ENCODE measurements at places on chromosomes 6 and 20. TPM values are rescaled to one million over a fixed set of nuclear protein-coding genes. Genes with fewer than 3 reads are reported as not detected.

The MMP24 gene
- total RNA-seq = not detected

The RTF2 gene
- 85.1 TPM for total RNA-seq

The ELOVL2 gene
- total RNA-seq = not detected

The PERP gene
- total RNA-seq = 8.7 TPM

The GNMT gene
- 0.51 TPM for total RNA-seq

DNA sequence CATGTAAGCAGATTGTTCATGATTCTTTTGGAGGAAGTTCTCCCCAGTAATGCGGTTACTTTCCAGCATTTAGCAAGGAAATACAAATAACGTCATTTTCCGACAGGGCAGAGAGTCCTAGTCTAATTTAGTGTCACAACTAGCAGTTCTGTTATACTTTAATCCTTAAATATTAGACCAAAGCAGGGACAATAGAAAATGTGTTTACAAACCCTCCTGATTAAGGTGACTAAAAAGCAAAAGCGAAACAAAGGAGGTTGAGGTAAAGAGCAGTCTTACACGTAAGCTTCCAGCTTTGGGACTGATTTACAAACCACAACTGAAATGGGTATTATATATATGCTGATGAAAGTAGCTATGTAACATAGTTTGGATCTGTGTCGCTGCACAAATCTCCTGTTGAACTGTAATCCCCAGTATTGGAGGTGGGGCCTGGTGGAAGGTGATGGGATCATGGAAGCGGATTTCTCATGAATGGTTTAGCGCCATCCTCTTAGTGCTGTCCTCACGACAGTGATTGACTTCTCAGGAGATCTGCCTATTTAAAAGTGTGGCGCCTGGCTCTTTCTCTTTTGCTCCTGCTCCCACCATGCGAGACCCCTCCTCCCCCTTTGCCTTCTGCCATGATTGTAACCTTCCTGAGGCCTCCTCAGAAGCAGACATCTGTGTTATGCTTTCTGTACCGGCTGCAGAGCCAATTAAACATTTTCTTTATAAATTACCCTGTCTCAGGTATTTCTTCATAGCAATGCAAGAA, 81.9 kb downstream of the PLCB1 start:
- peak overlapping the region; percentile 7 for H3K4me3 ChIP-seq
- no peak overlapping the region for H3K27ac ChIP-seq
- DNase-seq = no peak
- H3K27me3 ChIP-seq = no peaks in the 10 kb centered on the region

GRCh38 chr6:22073516-22074198, 223.2 kb downstream of the PRL start:
- H3K4me3 ChIP-seq = no peak overlapping the region
- DNase-seq = no peak
- H3K36me3 ChIP-seq = no peaks in the 10 kb centered on the region
- no peak overlapping the region for H3K27ac ChIP-seq

DNA sequence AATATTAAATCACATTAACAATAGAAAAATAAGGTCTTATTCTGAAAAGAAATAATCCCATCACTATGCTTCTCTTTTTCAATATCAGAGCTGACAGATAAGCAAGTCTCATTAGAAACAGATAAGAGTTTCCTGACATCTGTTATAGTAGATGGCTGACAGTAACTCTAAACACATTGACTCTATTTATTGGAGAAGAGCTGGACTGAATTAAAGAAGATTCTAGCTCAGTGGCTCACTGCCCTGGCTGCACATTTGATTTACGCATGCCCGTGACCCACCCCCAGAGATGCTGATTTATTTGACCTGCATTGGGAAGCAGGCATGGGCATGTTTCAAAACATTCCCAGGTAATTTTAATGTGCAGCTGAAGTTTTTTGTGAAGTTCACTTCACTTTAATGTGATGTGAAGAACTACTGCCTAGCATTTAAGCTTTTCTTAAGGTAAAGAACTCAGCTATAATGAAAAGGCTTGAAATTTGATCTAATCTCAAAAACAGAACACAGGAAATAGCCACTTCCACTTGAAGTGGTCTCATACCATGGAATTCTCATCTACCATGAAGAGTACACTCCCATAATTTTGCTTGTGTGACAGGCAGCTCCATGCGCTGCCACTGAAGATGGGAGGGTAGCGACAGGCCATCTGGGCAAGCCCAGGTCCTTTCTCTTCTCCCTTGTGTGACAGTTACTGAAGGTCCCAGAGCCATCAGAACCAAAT, 162.3 kb downstream of the TPBG start:
- H3K4me1 ChIP-seq = no peaks in the 10 kb centered on the region
- no peaks in the 10 kb centered on the region for H3K27me3 ChIP-seq
- no peak overlapping the region for H3K27ac ChIP-seq

GRCh38 chr6:34900321-34901031, 11.4 kb downstream of the ANKS1A start:
- no peak for DNase-seq
- no peak overlapping the region for H3K27ac ChIP-seq
- no peak overlapping the region for H3K4me3 ChIP-seq
- no peaks in the 10 kb centered on the region for H3K27me3 ChIP-seq

DNA sequence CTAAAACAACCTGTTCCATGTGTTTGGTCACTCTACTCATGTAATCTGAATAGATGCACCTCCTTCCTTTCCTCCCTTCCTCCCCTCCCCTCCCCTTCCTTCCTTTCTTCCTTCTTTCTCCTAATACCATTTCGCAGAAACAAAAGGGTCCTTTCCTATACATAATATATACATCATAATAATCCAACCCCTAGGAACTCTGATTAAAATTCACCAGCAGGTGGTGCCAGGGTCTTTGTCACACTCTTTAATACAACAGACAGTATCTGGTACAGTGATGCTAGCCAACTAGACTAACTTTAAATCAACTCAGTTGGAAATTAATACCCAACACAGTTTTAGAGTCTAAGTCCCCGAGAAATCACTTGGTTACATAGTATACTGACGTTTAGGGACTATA, 181.2 kb upstream of the SHLD1 start:
- peak; percentile 4 for DNase-seq
- H3K27me3 ChIP-seq = no peaks in the 10 kb centered on the region
- H3K4me1 ChIP-seq = peaks cover 11% of the 10 kb centered on the region
- peaks cover 30% of the 10 kb centered on the region for H3K36me3 ChIP-seq
- no peak overlapping the region for H3K27ac ChIP-seq

- H3K4me3 ChIP-seq = peak overlapping the region; percentile 92
- peaks cover 30% of the 10 kb centered on the region for H3K4me1 ChIP-seq
- no peaks in the 10 kb centered on the region for H3K27me3 ChIP-seq
- peak overlapping the region; percentile 79 for H3K27ac ChIP-seq
- H3K36me3 ChIP-seq = no peaks in the 10 kb centered on the region
Measured at GRCh38 chr6:117601811-117602150, 530 bp downstream of the GOPC start.
